CD8-positive, alpha-beta memory T cell (primary cell): ENCODE measurements at places on chromosomes 1 and 21. TPM values are rescaled to one million over a fixed set of nuclear protein-coding genes. Genes with fewer than 3 reads are reported as not detected.

GRCh38 chr21:45582128-45582527 lies 39.9 kb upstream of the SLC19A1 start:
- H3K27ac ChIP-seq: no peak overlapping the region
- H3K4me3 ChIP-seq: no peak overlapping the region
- no peaks in the 10 kb centered on the region for H3K27me3 ChIP-seq

DNA sequence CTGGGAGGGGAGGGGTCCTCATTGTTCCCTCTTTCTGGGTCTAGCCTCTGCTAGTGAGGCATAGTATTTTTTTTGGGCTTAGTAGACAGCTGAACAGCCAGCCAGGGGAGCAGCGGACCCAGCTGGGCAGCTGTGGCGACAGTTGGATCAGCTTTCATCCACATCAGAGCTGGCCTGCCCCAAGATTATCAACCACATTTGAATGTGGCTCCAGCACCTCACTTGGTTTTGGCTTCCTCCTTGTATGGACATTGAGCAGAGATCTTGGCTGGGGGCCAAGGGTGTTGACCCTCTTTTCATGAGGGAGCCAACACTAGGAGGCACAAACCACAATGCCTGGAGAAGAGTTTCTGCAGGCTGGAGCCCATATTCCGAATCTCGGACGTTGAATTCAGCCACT lies 25.0 kb downstream of the WNT4 start:
- H3K27me3 ChIP-seq: no peaks in the 10 kb centered on the region
- peaks cover 23% of the 10 kb centered on the region for H3K36me3 ChIP-seq
- DNase-seq: no peak
- H3K27ac ChIP-seq: no peak overlapping the region

GRCh38 chr1:99887890-99888289 lies 37.7 kb downstream of the AGL start:
- H3K27me3 ChIP-seq: no peaks in the 10 kb centered on the region
- peaks cover 16% of the 10 kb centered on the region for H3K36me3 ChIP-seq
- no peaks in the 10 kb centered on the region for H3K4me1 ChIP-seq
- H3K27ac ChIP-seq: no peak overlapping the region
- DNase-seq: no peak
- no peak overlapping the region for H3K4me3 ChIP-seq

DNA sequence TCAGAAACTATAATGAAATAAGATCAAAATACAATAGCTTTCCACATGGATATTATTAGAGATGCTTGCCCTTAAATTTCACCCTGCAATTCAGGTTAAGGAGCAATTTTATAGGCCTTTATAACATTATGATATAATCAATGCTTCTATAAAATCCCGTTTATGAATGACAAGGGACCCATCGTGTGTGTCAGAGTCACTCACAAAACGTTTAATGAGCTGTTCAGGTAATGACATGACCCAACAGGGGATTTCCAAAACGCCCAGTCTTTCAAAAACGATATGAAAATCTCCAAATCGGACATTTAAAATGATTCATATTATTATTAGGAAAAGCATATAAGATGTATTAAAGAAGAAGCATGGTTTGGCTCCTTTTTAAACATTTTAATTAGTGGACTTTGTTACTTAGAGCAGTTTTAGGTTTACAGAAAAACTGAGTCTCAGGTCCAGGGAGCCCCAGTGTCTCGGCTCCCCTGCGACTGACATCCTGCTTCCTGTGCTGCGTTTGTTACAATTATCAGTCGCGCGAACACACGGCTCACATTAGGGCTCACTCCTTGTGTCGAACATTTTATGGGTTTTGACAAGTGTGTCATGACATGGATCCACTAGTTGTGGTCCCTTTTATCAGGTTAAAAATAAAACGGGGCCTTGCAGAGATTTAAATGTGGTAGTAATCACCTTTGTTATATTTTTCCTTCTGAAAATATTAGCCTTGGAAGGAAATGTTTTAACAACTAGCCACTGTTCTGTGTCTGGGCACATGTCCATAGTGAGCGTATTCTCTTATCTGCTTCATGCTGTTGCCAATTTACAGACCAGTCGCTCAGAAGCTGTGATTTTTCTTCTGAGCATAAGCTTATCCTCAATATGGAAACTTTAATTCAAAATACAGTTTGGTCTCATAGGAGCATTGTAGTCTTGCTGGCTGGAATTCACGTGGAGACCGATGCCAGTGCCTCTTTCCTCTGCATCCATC lies 52.0 kb upstream of the POFUT2 start:
- H3K4me3 ChIP-seq: no peak overlapping the region
- no peak overlapping the region for H3K27ac ChIP-seq

DNA sequence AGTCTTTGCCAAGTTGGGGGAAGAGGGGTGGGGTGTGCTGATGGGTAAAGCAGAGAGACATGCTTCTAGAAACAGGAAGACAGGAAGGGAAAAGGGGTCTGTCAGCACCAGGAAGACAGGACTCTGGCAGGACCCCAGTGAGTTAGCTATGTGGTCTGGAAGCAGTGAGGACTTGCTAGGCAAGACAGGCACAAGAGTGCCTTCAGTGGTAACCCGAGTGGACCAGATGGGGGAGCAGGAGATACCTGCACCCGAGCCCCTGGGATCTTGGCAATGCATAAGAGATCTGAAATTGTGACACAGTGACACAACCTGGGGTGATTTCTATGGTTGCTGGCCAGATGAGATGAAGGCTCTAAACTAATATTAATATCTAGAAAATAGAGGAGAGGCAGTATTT lies 7.0 kb downstream of the TLR5 start:
- H3K27me3 ChIP-seq: no peaks in the 10 kb centered on the region
- peaks cover 10% of the 10 kb centered on the region for H3K4me1 ChIP-seq
- no peak overlapping the region for H3K27ac ChIP-seq
- no peaks in the 10 kb centered on the region for H3K36me3 ChIP-seq

DNA sequence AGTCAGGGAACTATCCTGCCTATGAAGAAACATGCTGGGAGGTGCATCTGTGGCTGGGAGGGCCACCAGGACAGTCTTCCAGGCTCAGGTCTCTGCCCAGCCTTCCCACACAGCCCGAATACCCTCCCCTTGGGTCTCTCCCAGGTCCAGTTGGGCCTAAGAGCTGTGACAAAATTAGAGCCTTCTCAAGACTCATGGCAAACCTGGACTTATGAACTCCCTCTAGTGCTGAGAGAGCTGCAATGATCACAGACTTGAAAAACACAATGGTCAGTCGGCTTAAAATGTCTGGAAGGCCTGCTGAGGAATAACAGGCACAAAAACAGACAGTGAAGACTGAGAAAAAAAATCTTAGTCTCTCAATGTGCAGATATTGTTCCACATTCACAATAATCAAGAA lies 325.1 kb downstream of the BRINP2 start:
- H3K27me3 ChIP-seq: no peaks in the 10 kb centered on the region
- H3K36me3 ChIP-seq: no peaks in the 10 kb centered on the region
- H3K27ac ChIP-seq: no peak overlapping the region
- no peaks in the 10 kb centered on the region for H3K4me1 ChIP-seq
- H3K4me3 ChIP-seq: no peak overlapping the region

Gene L1TD1
- not detected for total RNA-seq

Gene TRIM67
- not detected for total RNA-seq

Gene LRRC7
- not detected for total RNA-seq
